Esophagus squamous epithelium (tissue), 5 donors: ENCODE measurements at places on chromosomes 6 and 20.

DNA sequence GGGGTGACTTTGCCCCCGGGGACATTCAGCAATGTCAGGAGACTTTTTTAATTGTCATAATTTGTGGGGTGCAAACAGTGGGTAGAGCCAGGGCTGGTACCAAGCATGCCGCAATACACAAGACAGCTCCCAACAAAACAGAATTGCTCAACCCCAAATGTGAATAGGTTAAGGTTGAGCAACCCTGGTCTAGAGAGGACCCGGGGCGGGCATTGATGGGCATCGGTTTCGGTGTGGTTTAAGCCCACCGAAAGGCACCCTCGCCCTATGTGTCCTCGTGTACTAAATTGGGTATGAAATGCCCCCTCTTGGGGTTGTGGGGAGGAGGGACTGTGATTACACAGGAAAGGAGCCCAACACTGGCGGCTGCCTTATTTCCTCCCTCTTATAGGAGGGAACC, 36.0 kb downstream of the KIAA1755 start:
- peaks cover 6% of the 10 kb centered on the region for H3K4me1 ChIP-seq
- no peaks in the 10 kb centered on the region for H3K36me3 ChIP-seq
- H3K4me3 ChIP-seq = no peak overlapping the region
- no peak for DNase-seq
- H3K27me3 ChIP-seq = no peaks in the 10 kb centered on the region

- H3K4me1 ChIP-seq = peaks cover 3% of the 10 kb centered on the region
- H3K36me3 ChIP-seq = no peaks in the 10 kb centered on the region
- no peak for DNase-seq
Observed at GRCh38 chr20:41247523-41248367, 69.8 kb downstream of the ZHX3 start.

GRCh38 chr20:62336329-62336728, 30.8 kb downstream of the LAMA5 start:
- H3K36me3 ChIP-seq = peaks cover 45% of the 10 kb centered on the region
- no peaks in the 10 kb centered on the region for H3K27me3 ChIP-seq
- H3K27ac ChIP-seq = no peak overlapping the region
- no peaks in the 10 kb centered on the region for H3K4me1 ChIP-seq
- no peak for DNase-seq

DNA sequence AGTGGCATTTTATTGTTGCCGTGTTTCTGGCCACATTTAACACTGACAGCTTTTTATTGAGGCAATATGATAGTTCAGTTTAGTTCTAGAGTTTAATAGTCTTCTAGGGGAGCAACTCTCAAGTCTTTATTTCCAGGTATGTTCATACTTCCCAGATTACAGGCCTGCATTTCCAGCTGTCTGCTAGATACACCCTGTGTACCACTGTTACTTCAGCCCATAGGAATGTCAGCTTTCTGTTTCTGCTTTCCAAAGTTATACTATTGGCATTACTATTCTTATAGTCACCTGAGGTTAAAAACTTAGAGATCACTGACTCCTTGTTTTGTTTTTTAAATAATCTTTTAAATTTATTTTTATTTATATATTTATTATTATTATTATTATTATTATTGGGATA, 7.6 kb downstream of the ZNF451 start:
- no peaks in the 10 kb centered on the region for H3K4me1 ChIP-seq
- no peak for DNase-seq
- no peak overlapping the region for H3K27ac ChIP-seq

- H3K4me1 ChIP-seq = peaks cover 19% of the 10 kb centered on the region
- DNase-seq = no peak
- H3K36me3 ChIP-seq = no peaks in the 10 kb centered on the region
- no peak within 1 kb of the TSS for H3K27ac ChIP-seq
- H3K4me3 ChIP-seq = peak within 1 kb of the TSS; percentile 62
- peaks cover 8% of the 10 kb centered on the region for H3K27me3 ChIP-seq
Observed at GRCh38 chr20:2800521-2801285, at the start of gene CPXM1. Gene CPXM1, minus strand, starts transcription at chr20:2800627. Its CDS starts 55 bp downstream, at chr20:2800572.

GRCh38 chr20:49479785-49480184, 2.7 kb downstream of the KCNB1 start:
- H3K4me1 ChIP-seq = peaks cover 7% of the 10 kb centered on the region
- peak overlapping the region; percentile 63 for H3K27ac ChIP-seq
- no peaks in the 10 kb centered on the region for H3K27me3 ChIP-seq
- DNase-seq = no peak
- no peak overlapping the region for H3K4me3 ChIP-seq
- no peaks in the 10 kb centered on the region for H3K36me3 ChIP-seq

DNA sequence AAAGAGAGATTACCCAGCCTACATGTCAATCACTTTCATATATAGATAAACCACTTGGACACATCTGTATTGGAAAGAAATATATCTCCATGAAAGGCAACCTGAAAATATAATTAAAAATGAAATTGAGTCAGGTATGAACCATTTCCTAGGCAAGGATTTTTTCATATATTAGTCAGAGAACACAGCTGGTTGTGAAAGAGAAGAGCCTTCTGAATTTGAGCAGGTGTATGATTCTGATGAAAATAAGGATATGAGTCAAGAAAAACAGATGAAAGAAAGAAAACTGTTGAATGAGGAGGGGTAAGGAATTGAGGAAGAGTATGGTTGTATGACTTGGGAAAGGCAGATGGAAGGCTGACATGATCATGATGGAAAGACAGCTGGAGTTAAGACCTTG, 441.1 kb downstream of the HAO1 start:
- no peaks in the 10 kb centered on the region for H3K27me3 ChIP-seq
- no peaks in the 10 kb centered on the region for H3K4me1 ChIP-seq
- H3K36me3 ChIP-seq = no peaks in the 10 kb centered on the region
- no peak overlapping the region for H3K4me3 ChIP-seq

GRCh38 chr6:86715676-86716075, 221.7 kb upstream of the HTR1E start:
- no peak overlapping the region for H3K4me3 ChIP-seq
- H3K36me3 ChIP-seq = no peaks in the 10 kb centered on the region
- H3K27me3 ChIP-seq = no peaks in the 10 kb centered on the region
- no peaks in the 10 kb centered on the region for H3K4me1 ChIP-seq
- DNase-seq = no peak

GRCh38 chr20:32988008-32988407, 16.2 kb downstream of the SUN5 start:
- no peak for DNase-seq
- no peak overlapping the region for H3K4me3 ChIP-seq
- no peaks in the 10 kb centered on the region for H3K4me1 ChIP-seq
- no peak overlapping the region for H3K27ac ChIP-seq
- H3K27me3 ChIP-seq = no peaks in the 10 kb centered on the region
- no peaks in the 10 kb centered on the region for H3K36me3 ChIP-seq

GRCh38 chr6:131063764-131064272, 773 bp upstream of the EPB41L2 start:
- H3K27ac ChIP-seq = peak overlapping the region; percentile 86
- no peak for DNase-seq
- no peaks in the 10 kb centered on the region for H3K27me3 ChIP-seq

GRCh38 chr6:32288426-32288825, 64.6 kb upstream of the NOTCH4 start:
- H3K36me3 ChIP-seq = no peaks in the 10 kb centered on the region
- H3K4me1 ChIP-seq = no peaks in the 10 kb centered on the region
- no peak for DNase-seq
- H3K27me3 ChIP-seq = no peaks in the 10 kb centered on the region

- no peak for DNase-seq
- H3K27me3 ChIP-seq = no peaks in the 10 kb centered on the region
- H3K4me3 ChIP-seq = no peak overlapping the region
- H3K4me1 ChIP-seq = no peaks in the 10 kb centered on the region
- no peak overlapping the region for H3K27ac ChIP-seq
- no peaks in the 10 kb centered on the region for H3K36me3 ChIP-seq
Observed at GRCh38 chr6:29403801-29404200, 8.4 kb downstream of the OR12D2 start.

DNA sequence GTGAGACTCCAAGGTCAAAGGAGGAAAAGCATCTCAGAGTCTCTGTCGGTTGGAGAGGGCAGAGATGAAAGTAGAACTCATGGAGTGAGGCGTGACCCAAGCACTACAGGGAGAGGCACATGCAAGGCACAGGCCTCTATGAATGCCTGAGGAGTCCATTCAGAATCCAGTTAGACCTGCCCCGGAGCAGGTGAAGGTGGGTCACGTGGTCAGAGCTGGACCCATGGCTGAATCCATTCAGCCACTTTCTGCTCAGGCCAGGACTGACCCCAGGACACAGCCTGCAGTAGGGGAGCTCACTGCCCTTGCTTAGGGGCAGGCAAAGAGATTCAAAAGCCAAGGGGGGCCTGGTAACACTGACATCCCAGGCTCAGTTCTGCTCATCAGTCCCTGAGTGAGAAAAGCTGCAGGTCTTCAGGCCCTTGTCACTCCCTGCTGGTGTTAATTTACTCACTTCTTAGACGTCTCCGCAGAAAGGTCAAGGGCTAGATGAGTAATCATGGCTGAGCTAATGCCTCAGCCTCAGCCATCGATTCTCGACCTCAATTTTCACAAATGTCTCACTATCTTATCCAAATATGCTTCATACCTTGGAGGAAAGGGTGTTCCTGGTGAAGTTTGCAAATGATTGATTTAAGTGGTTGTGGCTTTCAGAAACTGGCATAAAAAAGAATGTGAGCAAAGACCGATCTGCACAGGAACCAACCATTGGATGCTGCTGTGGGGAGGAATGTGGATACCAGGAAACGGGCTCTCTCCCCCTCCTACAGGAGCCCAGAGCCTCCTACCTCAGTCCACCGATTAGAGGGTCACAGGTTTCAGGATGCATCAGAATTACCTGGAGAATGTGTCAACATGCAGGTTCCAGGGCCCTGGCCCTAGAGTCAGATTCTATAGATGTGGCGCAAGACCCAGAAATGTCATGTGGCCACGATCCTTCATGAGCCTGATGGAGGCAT, 584.4 kb downstream of the PTPRT start:
- no peaks in the 10 kb centered on the region for H3K27me3 ChIP-seq
- no peak overlapping the region for H3K27ac ChIP-seq
- no peaks in the 10 kb centered on the region for H3K36me3 ChIP-seq
- no peaks in the 10 kb centered on the region for H3K4me1 ChIP-seq
- no peak for DNase-seq
